ENCODE measurements at places on chromosomes 4 and X.

DNA sequence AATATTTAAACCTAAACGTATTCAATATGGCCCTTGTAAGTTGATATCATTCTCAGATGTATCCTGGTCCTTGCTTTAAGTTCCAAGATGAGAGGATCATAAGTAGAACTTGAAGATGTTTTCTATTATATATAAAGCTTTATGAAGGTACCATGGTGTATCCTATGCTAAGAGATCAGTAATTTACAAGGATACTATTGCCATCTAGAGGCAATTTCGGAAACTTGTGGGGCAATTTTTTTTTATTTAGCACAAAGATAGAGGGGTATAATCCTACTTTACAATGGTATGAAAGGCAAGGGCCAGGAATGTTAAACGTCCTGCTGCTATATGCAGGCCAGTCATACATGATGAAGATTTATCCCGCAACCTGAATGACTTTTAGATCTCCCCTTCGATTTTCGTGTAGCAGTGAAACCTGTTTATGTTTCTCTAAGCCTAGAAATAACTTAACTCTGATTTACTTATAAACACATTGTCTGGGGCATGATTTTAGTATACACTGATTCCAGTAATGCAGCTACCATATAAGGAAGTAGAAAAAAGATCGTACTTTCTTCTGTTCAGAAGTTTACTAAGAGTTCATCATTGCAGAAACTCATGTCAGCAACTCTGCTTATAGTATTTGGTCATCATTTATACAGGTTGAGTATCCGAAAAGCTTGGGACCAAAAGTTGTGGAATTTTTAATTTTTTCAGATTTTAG, 2.6 kb downstream of the SLC25A31 start:
- DNase-seq = peak; percentile 59

GRCh38 chrX:72652082-72652481, 62.0 kb downstream of the PHKA1 start:
- DNase-seq = no peak

- DNase-seq = peak; percentile 10
These were observed 156.9 kb downstream of the CBR4 start for GRCh38 chr4:168852933-168853713.

GRCh38 chr4:164540987-164541386, 212.9 kb upstream of the SMIM31 start:
- no peak for DNase-seq

DNA sequence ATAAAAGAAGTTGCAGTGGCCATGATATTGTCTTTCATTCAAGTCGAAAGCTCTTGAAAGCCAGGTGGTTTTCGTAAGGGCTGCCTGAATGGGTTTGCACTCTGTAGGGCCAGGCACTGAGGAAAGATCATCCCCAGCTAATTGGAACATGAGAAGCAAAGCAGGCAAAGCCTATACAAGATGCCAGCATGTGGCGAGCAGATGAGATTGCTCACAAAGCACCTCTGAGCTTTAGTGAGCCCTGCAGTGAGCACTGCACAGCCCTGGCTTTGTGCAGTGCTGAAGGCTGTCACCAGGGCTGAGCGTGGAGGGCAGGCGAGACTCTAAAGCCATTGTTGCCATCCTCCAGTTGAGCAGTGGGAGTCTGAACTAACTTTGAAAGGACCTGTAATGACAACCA, 53.8 kb downstream of the HADH start:
- no peak for DNase-seq

GRCh38 chrX:31497086-31497485, 425.2 kb upstream of the FTHL17 start:
- DNase-seq = no peak

DNA sequence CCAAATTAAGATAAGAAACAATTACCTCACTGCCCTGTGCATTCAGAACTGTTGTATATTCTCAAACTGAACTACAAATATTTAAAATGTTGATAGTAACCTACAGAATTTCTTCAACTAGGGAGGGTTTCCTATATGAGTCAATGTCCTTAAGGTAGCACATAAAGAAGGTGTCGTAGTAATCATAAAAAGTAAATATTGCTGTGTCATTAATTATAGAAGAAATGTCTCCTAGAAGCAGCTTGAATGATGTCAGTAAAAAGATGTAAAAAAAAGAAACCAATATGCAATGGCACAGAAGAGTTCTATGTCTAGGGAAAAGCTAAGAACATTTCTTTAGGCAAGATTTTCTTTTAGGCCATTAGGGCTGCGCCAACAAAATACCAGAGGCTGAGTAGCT, 559.6 kb upstream of the EPHA5 start:
- no peak for DNase-seq

DNA sequence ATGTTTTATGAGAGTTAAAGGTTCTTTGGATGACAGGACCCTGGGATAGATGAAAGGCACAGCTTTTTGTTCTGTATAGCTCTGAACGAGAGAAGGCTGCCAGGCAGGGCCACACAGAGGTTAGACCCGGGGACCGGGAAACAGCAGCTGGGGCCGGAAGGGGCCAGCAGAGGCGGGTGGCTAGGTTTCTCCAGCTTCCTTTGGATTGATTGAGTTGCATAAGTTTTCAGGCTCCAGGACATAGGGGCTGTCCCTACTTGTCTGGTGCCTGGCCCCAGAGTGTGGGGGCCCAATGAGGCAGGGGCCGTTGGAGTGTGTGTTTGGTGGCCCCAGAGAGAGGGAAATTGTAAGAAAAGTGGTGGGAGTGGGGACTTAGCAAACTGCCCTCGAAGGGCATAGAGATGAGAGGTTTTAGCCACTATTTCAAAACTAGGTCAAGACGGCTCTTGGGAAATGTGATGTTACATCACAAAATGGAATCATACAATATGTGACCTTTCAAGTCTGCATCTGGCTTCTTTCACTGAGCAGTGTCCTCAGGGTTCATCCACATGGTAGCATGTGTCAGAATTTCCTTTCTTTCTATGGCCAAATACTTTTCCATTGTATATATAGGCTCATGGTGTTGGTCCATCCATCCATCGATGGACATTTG, 3.7 kb downstream of the ZFP92 start:
- DNase-seq = peak; percentile 85

- DNase-seq = peak; percentile 79
These were observed 48.1 kb downstream of the DCLK2 start for GRCh38 chr4:150126201-150126863.

DNA sequence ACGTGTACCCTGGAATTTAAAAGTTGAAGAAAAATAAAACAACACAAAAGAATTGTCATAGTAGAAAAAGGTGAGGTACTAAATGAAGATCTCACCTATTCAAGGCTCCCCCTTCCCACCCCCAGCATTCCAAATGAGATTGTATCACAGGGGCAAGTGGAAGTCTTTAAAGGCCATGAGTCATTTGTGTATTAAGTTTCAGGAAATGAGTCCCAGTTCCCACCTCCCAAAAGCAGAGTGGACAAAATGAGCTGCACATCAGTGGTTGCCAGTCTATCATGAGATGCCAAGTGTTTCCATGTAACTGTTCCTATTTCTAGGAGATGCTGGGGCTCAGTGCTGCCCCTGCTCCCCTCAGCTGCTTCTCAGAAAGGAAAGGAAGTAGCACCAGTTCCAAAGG, 20.1 kb downstream of the ARHGEF9 start:
- peak; percentile 2 for DNase-seq

- DNase-seq = peak; percentile 12
These were observed 19.9 kb upstream of the TXK start for GRCh38 chr4:48153791-48154550.

- DNase-seq = no peak
These were observed 19.5 kb downstream of the CNGA2 start for GRCh38 chrX:151754047-151754429.

- no peak for DNase-seq
These were observed 15.5 kb downstream of the NUDT6 start for GRCh38 chr4:122906859-122907305.

DNA sequence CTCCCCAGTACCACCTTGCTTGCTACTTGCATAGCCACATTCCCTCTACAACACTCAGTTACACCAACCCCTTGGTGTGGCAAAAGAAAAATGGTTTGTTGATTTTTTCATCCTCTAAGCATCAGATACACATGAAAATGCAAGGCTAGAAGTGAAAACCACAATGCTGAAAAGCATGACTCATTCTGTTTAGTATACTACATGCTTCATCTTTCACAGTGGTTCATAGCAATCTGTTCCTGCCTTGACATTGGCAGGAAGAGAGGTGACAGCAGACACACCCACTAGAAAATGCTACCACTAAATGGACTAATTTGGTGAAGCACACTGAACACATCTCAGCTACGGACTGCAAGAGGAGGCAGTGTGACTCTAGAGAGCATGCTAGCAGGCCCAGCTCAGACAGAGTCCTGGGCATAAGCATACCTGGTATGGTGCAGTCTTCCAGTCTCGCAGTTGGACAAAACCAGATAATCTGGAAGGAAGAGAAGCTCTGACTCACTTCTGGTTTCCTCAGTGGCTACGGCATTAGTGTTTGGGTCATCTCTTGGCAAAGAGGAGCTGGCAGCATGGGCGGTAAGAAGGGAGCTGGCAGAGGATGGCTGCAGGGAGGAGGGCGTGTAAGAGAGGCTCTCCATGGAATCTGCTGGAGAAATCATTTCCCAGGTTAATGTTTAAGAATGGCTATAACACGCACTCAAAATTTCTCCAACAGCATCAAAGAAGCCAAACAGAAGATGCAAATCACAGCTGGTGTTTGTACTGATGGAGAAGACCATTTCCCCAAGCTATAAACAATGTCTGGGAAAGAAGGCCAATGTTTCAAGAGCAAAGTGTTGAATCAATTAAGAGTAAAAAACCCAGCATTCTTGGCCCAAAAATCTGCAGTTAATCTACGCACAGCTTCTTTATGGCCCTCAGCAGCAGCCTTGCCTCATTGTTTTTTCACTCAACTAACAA, 37.8 kb downstream of the GAB3 start:
- DNase-seq = peak; percentile 47

DNA sequence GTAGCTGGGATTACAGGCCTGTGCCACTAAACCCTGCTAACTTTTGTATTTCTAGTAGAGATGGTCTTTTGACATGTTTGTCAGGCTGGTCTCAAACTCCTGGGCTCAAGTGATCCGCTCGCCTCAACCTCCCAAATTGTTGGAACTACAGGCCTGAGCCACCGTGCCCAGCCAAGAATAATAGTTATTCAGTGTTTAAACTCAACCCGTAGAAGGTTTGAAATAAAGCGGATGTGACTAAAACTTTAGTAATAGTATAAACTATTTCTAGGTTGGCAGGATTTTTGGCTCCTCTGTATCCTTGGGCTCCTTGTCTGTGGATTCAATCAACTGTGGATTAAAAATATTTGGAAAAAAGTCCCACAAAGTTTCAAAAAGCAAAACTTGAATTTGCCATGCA, 37.8 kb downstream of the PCDH10 start:
- no peak for DNase-seq

DNA sequence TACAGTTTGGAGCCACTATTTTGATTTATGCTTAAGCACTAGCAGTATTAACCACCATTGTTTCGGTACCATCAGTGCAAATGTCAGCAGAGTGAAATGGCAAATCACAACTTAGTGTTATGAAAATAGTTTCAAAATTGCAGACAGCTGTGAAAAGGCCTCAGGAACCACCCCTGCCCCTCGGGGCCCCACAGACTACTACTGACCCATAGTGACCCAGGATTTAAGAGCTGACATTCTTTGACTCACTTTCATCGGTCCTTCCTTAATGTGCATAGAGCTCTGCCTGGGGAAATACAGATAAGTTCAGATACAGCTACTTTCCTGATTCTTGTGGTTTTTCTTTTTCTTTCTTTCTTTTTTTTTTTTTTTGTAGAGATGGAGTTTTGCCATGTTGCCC, 3.3 kb upstream of the BBS7 start:
- peak; percentile 18 for DNase-seq

GRCh38 chrX:84187533-84188319, at the start of gene RPS6KA6:
TSS of gene RPS6KA6 (minus strand) at chrX:84188199. CDS start at chrX:84187899, 300 bp downstream.
- peak; percentile 14 for DNase-seq

DNA sequence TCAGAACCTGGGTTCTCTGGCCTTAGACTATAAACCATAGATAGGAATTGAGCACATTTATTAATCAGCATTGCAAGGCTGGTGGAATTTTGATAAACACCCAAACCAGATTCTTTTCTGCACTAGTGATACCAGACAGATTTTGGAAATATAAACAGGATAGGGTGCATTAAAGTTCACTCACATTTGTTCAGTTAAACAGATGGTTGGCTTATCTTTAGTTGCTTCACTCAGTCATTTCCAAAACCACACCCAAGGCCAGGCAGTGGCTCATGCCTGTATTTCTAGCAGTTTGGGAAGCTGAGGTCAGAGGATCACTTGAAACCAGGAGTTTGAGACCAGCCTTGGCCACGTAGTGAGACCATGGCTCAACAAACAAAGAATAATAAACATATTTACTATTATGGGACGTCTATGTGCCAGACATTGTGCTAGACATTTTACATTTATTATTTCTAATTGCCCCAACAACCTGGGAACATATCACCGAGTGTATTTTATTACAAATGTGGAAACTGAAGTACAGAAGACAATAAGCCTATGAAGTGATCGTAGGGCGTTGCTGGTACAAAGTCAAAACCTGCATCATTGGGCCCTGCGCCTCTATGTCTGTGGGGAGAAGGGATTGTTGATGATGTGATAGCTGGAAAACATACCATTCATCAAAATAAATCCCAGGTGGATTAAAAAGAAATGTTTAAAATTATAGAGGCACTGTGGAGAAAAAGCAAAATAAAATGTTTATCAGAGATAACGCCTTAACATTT, 15.0 kb downstream of the ADD1 start:
- peak; percentile 44 for DNase-seq

GRCh38 chrX:110000000-110000399, 2.9 kb upstream of the TMEM164 start:
- no peak for DNase-seq

DNA sequence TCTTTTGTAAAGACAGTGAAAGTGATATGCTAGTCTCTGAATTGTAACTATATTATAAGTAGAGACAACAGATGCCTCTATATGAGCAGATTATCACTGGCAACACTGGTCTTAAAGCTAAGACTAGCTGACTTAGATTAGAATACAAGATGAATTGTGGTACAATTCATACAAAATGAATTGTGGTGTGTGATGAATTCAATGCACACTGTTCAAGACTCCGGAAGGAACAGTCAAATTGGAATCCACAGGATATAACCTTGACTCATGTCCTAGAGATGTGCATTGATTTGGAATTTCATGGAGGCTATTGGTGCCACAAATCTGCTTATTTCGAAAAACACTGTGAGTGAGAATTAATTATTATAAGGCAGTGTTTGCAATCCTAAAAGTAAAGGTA, 701.8 kb downstream of the PCDH7 start:
- no peak for DNase-seq

GRCh38 chr4:71266090-71266794, 72.6 kb upstream of the SLC4A4 start:
- peak; percentile 71 for DNase-seq

GRCh38 chrX:96994093-96994492, 110.4 kb downstream of the RPA4 start:
- DNase-seq = peak; percentile 42

DNA sequence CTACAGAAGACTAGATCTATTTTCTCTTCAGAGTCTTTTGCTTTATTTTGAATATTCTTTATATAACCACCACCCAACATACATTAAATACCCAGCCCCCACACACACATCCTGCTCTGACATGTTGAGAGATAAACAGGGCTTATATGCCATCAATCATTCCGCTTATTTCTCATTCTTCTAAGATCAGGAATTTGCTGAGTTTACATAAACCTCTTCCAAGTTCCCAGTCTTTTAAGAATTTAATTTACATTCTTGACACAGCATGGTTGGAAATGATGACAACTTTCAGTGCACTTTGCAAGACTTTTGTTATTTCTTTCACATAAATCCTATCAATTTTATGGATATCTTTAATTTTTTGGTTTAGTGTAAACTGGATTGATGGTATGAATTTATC, 17.5 kb upstream of the RAB9B start:
- DNase-seq = no peak

- no peak for DNase-seq
These were observed 406.7 kb upstream of the SPANXN1 start for GRCh38 chrX:144840616-144841015.
